ENCODE measurements at places on chromosomes 16 and 17. TPM values are rescaled to one million over a fixed set of nuclear protein-coding genes. Genes with fewer than 3 reads are reported as not detected.

Gene OR1G1
- total RNA-seq: not detected

Gene SECTM1
- total RNA-seq: 4.2 TPM

Gene CIAPIN1
- total RNA-seq: 98.0 TPM

Gene ADAD2
- not detected for total RNA-seq

Gene RTN4RL1
- 1.0 TPM for total RNA-seq

Gene INCA1
- 0.37 TPM for total RNA-seq

Gene ARL5C
- not detected for total RNA-seq

Gene CTF1
- total RNA-seq: 0.29 TPM

Gene VMO1
- total RNA-seq: not detected

Gene MT3
- 1.9 TPM for total RNA-seq

Gene KRTAP3-1
- total RNA-seq: not detected

Gene NOTUM
- 1.5 TPM for total RNA-seq

Gene NPIPA5
- total RNA-seq: 16.5 TPM

Gene RUNDC3A
- total RNA-seq: 0.13 TPM

Gene CLDN9
- total RNA-seq: not detected

Gene LRRC75A
- 1.6 TPM for total RNA-seq

Gene ZG16B
- total RNA-seq: 11.7 TPM

Gene PLK1
- total RNA-seq: 54.7 TPM

Gene CTRL
- total RNA-seq: 6.9 TPM

Gene SEPTIN12
- not detected for total RNA-seq

Gene KRTAP4-1
- total RNA-seq: not detected

Gene DYNC1LI2
- 60.3 TPM for total RNA-seq

Gene PRSS22
- total RNA-seq: not detected

Gene SOCS1
- 161 TPM for total RNA-seq

Gene TLCD3B
- total RNA-seq: 1.6 TPM

Gene NPTX1
- total RNA-seq: 24.2 TPM

Gene SPHK1
- total RNA-seq: 17.8 TPM

Gene PSMC5
- 185 TPM for total RNA-seq

Gene ITGAX
- total RNA-seq: 65.0 TPM

Gene KRT27
- not detected for total RNA-seq

Gene IL4R
- total RNA-seq: 320 TPM

Gene ABCC6
- total RNA-seq: not detected

Gene CDH5
- not detected for total RNA-seq

Gene NEUROD2
- not detected for total RNA-seq

Gene DHRS11
- total RNA-seq: 15.9 TPM

Gene AATK
- total RNA-seq: 0.62 TPM

Gene QPRT
- 6.3 TPM for total RNA-seq

Gene CTRB1
- not detected for total RNA-seq

Gene TCAP
- total RNA-seq: 1.4 TPM

Gene KRTAP2-2
- not detected for total RNA-seq

Gene LRRC3C
- not detected for total RNA-seq

Gene VPS4A
- total RNA-seq: 37.9 TPM

Gene CLEC3A
- total RNA-seq: not detected

Gene SNRNP25
- total RNA-seq: 98.9 TPM

Gene INPP5K
- 23.9 TPM for total RNA-seq

Gene MAZ
- 380 TPM for total RNA-seq

Gene KRT36
- not detected for total RNA-seq

Gene SLC35G3
- total RNA-seq: not detected

Gene AOC2
- total RNA-seq: 4.0 TPM

Gene CHP2
- total RNA-seq: not detected

Gene SLC38A8
- not detected for total RNA-seq

Measured in activated T-helper 1 cell treated with anti-CD3 and anti-CD28 coated beads, Interleukin-12 subunit alpha, Interleukin-12 subunit beta, Interleukin-2, Interleukin-4 antibody, amounts not matched to agents 30 ng/mL and 10 ng/mL and 1 ng/mL, durations not matched to agents 14 hours and 24 hours and 36 hours (primary cell).